AML-193 (cell line): ENCODE measurements at places on chromosomes 4 and X.

DNA sequence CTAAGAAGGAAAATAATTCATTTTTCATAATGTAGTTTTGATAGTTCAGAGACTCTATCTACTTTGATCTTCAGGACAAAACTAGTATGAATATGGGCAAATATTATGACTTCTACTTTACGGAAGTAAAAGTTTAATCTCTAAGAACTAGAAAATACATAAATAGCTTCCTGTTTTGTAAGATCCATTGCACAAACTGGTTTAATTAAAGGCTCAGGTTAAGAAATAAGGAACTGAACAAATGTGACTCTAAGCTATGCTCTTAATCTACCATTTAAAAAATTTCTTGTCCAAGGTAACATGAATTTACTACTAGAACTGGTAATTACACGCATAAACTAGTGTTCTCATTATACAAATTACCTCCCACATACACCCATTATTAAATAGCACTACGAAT is 360.6 kb downstream of the INPP4B start:
- DNase-seq, result peak; percentile 94

GRCh38 chrX:48569958-48570357 is 4.3 kb upstream of the RBM3 start:
- DNase-seq, result no peak

GRCh38 chrX:13906093-13906492 is 89.2 kb upstream of the GPM6B start:
- DNase-seq, result no peak

GRCh38 chrX:41912923-41913322 is 10.4 kb downstream of the CASK start:
- no peak for DNase-seq

GRCh38 chr4:146146918-146147317 is 28.6 kb upstream of the LSM6 start:
- DNase-seq, result no peak
